Caco-2 (cell line): ENCODE measurements at places on chromosomes 1 and 21.
A peak's percentile ranks its signal among the peaks of the same experiment; 100 is the strongest.

- DNase-seq, result no peak
These were observed 3.8 kb downstream of the NCSTN start for GRCh38 chr1:160346958-160347357.

GRCh38 chr1:20355828-20356735 lies 65.4 kb downstream of the VWA5B1 start:
- DNase-seq, result no peak

DNA sequence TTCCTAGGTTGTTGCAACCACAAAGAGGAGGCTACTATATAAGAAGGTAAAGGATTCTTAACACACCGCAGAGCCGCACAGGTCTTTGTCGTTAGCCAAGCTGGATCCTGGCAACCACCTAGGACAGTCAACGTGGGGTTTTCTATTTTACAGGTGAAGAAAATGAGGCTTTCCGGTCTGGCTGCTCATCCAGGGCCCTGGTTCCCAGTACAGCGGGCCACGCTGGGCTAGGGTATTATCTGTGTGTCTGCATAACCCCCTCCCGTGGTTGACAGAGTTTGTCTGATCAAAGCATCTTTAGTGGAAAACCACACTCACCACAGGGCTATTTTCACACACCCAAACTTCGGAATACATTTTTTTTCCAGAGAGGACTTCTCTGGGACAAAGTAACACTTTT lies 39.0 kb upstream of the PDE9A start:
- DNase-seq, result no peak

GRCh38 chr1:54811066-54811465 lies 9.9 kb upstream of the TTC22 start:
- no peak for DNase-seq

GRCh38 chr1:200150721-200151120 lies 123.2 kb downstream of the NR5A2 start:
- peak; percentile 68 for DNase-seq

- DNase-seq, result no peak
These were observed 3.0 kb downstream of the GNAT2 start for GRCh38 chr1:109616391-109616790.

- DNase-seq, result no peak
These were observed 37.0 kb upstream of the TMEM52 start for GRCh38 chr1:1956101-1956500.

DNA sequence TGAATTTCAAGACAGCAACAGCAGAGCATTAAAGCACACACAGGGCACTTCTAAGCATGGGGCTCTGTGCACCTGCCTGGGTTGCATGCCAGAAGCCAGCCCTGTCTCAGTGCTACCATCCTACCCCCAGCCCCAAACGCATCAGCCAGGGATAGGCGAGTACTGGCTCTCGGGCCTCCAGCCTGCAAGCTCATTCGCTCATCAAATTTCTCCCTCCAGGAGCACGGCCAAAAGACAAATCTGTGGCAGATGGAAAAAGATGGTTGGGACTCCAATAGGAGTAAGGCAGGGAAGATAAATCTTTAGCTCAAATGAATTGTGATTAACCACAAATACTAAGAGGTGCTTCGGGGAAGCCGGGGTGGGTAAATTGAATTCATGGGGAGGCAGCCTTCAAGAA lies 189.6 kb downstream of the KAZN start:
- no peak for DNase-seq

- DNase-seq, result peak; percentile 73
These were observed 451 bp downstream of the ADAMTSL4 start for GRCh38 chr1:150549496-150550221.

DNA sequence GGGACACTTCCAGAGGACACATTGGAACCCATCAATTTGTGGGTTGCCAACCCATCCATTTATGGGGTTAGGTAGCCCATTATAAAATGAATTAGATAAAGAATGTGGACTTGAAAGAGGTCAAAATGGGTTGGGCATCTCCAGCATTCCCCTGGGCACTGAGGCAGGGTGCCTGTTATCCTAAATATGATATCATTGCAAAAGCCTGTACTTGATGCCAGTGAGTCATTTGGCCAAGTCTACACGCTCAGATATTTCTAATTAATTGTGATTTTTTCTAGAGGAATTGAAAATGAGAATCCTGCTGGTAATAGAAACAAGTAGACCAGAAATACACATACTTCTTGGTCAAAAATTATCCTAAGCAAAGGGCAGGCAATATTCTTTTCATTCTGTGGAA lies 21.9 kb upstream of the NBL1 start:
- DNase-seq, result no peak

DNA sequence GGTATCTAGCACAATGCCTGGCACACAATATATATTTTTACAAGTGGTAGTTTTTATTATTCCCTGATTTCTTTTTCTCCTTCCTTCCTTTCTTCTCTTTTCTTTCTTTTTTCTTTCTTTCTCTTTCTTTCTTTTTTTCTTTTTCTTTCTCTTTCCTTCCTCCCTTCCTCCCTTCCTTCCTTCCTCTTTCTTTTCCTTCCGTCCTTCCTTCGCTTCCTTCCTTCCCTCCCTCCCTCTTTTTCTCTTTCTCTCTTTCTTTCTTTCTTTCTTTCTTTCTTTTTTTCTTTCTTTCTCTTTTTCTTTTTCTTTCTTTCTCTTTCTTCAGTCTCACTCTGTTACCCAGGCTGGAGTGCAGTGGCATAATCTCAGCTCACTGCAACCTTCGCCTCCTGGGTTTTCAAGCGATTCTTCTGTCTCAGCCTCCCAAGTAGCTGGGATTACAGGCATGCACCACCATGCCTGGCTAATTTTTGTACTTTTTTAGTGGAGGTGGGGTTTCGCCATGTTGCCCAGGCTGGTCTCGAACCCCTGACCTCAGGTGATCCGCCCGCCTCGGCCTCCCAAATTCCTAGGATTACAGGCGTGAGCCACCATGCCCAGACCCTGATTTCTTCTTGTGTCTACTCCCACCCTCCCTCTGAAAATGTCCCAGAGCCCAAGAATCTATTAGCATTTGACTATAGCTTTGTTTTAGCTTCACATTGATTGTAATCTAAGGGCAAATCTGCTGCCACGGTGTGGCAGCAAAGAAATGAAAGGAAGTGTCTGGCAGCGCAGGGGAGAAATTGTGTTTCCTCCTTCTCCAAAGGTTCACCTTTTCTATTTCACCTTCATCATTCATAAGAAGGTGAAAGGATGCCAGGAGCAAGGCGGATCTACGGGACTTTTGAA lies 19.9 kb upstream of the ABCB10 start:
- no peak for DNase-seq

DNA sequence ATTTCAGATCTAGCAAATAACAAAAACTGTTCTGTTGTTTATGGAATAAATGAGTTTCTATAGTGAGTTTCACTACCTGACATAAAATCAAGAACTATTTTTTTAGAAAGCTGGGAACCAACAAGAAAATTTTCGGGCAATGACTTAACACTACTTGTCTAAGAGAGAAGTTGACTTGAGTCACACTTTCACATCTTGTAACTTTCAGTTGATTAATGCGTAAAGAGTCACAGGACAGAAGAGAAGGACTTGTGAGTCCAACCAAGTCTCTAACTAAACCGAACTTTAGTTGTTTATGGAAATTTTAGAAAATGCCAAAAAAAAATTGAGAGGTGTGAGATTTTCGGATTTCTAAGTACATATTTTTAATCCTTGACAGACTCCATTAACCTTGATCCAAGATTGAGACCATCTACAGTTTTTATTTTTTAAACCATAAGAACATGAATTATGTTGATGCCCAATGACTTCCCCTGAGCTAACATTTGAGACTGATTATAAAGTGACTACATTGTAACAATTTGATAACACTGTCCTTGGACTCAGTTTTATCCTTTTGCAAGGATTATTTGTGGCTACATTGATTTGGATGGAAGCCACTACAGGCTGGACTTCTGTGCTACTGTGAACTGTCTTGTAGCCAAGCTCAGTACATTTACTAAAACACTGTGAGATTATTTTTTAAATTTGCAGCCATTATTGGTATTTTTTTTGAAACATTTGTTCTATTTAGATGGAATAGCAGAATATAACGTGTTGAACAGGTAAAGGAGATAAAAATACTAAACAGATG lies 284.0 kb downstream of the PTPRC start:
- no peak for DNase-seq

- DNase-seq, result no peak
These were observed 142.9 kb downstream of the DHRS3 start for GRCh38 chr1:12475101-12475500.

GRCh38 chr1:191695865-191696264 lies 462.4 kb upstream of the RGS18 start:
- DNase-seq, result no peak

GRCh38 chr1:80769208-80769750 lies 1031.5 kb upstream of the ADGRL2 start:
- no peak for DNase-seq

DNA sequence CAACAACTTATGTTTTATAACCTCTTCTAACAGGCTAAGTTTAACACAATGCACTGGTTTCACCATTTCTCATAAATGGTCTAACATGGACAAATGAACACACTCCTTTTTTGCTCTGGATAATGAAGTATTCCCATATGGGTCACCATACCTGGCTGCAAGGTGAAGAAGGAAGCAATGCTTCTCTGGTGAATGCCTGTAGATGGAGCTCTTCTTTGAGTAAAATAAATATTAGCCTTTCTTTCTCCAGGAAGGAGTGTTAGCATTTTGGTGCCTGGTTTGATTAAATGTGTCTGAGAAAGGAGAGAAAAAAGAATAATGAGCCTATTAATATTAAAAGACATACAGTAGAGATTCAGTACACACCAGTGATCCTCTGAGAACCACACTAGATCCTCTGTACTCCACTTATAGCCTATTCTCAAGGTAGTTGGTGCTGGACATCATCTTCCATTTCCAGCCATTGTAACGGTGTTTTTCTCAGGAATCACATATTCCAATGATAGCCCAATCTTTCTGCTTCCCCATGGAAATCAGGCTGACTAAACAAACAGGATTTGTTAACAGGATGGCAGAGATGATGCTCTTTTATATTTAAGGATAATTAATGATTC lies 17.6 kb downstream of the MTFR1L start:
- DNase-seq, result peak; percentile 15

DNA sequence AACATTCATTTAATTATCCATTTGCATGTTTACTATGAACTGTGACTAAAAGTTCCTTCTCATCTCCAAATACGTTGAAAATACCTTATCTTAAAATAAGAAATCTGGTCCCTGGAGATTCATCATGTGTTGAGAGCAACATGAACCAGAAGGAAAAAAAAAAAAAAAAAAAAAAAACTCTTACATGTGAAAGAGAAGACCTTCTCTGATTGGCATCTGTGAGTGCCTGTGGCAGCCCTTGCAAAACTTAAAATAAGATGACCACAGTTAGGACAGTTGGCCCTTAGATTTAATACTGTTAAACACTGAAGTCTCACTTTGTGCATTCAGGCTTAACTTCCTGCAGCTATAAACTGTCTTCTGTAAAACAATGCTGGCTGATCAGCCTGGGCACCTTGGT lies 1395.2 kb upstream of the ADGRL4 start:
- DNase-seq, result no peak

DNA sequence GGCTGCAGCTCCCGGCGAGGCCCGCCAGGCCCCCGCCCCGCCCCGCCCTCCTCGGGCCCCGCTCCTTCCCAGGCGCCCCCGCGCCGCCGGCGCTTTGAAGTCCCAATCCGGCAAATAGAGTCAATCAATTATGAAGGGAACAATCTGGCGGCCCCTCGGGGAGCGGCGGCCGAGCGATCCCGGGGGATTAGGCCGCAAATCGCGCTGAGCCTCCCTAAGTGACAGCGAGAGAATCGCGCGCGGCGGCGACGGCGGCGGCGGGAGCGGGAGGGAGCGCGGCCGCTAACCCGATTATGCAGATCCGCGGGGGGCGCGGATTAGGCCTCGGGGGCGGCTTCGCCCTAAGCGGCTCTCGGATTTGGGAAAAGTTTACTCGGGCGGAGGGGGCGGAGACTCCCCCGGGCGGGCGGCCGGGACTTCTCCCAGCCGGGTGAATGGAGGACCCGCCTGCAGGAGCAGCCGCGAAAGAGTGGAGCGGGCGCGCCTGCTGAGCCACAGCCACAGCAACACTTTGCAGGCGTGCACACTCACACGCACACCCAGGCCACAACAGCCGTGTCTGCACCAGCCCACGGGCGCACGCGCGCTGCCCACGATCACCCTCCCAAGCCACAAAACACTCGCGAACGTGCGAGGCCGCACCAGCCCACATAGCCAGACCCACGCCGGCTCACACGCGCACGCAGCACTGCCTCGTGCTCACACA lies 23.0 kb upstream of the DMBX1 start:
- no peak for DNase-seq

DNA sequence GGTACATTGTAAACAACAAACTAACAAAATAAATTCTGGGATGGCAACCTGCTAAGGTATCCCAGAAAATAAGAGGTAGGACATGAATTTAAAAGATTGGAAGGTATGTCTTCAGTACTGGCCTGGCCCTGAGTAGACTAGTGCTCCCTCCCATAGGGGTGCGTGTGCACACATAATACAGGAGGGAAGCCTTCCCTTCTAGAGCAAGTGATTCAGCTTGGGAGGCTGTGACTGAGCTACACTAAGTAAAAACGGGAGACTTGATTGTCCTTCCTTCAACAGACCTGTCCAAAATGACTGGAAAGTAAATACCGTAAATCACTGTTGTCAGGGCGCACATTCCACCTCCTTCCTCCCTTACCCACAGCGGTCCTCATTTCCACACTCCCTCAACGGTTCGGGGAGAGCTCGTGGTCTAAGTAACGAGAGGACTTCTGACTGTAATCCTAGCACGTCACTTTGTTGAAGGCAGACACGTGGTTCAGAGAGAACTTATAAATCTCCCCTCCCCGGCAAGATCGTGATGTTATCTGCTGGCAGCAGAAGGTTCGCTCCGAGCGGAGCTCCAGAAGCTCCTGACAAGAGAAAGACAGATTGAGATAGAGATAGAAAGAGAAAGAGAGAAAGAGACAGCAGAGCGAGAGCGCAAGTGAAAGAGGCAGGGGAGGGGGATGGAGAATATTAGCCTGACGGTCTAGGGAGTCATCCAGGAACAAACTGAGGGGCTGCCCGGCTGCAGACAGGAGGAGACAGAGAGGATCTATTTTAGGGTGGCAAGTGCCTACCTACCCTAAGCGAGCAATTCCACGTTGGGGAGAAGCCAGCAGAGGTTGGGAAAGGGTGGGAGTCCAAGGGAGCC lies at the start of gene TGFB2:
TGFB2 (plus strand) TSS at position 523 of the 859 bp plus-strand sequence. CDS start 1,366 bp downstream, outside the sequence.
- peak; percentile 72 for DNase-seq

DNA sequence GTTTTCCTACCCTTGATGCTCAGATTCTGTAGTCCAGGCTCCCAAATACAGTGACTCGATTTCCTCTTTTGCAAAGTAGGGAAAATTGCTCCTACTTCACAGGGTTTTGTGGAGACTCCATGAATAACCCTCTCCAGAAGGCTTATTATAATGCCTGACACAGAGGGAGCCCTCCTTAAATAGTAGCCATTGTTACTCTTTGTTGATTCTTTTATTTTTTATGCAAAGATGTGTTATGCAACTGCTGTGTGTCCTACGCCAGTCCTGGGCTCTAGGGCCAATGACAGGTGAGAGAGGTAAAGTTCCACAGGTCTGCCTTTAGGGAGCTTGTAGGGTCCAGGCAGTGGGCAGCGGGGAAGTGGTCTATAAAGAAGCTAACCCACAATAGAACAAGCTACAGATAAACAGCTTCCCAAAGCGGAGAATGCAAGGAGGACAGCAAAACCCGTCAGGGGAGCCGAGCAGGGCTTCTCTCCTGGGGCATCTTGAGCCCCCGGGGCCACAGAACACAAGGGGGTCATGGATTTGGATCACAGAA lies 1.5 kb downstream of the AADACL3 start:
- DNase-seq, result no peak
